NCI-H187 treated with DMSO at 0.1 percent for 48 hours (cell line): ENCODE measurements at places on chromosomes 7 and 10.

- DNase-seq, result no peak
Measured at GRCh38 chr10:51932530-51932929, 233.1 kb upstream of the CSTF2T start.

DNA sequence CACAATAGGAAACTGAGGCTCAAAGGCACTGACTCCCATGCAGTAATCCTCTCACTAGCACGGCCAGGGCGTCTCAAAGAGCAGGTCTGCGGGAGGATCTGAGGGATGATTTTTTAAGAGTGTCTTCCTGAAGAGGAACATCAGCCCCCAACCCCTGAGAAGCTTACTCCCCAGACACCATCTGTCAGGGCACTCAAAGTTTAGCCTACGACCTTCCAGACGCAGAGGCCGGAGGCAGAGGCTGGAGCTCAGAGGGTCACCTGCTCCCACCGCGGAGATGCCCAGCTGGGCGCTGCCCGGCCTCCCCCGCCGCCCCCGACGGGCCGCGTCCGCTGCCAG, 1.7 kb downstream of the ZNF777 start:
- no peak for DNase-seq

DNA sequence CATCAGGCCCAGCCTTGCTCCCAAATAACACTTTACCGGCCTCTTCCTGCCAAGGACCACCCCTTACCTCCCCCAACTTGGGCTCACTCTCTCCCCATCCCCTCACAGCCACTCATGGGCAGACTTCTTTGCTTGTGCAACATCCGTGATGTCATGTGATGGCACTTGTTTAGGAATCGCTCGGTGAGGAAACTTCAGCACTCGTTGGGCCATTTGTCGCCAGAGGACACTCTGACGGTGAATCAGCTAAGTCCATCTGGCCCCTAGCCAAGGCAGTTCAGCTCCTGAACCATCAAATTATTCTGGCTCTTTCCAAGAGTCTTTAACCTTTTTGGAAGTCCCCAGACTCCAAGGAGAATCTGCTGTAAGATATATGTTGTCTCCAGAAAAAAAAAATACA, 19.2 kb downstream of the BTBD16 start:
- DNase-seq, result no peak

DNA sequence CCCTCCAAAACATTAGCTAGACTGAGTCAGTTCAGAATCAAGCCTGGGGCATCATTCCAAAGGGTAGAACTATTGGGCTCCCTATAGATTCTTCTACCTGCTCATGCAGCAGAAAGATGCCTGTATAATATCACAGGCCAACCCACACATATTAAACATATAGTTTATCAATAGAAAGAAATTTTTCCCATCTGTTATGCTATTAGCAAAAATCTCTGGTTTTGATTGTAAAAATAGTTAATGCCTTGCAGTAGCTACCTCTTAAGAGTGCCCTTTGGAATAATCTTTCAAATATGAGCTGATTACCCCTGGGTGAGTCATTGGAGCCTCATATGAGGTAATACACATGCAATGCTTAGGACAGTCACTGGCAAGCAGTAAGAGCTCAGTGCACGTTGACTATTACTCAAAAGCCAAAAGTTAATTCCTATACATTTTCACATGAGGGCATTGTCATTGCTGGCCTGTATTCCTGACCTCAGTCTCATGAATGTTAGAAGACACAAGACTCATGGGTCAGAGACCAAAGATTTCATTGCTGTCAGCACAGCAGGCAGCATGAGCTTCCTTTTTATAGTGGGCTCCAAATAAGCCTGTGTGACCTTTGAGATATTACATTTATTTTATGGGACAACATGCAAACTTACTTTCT, 180.0 kb downstream of the FGFR2 start:
- no peak for DNase-seq

- no peak for DNase-seq
Measured at GRCh38 chr10:1301143-1301542, 245.0 kb downstream of the WDR37 start.

DNA sequence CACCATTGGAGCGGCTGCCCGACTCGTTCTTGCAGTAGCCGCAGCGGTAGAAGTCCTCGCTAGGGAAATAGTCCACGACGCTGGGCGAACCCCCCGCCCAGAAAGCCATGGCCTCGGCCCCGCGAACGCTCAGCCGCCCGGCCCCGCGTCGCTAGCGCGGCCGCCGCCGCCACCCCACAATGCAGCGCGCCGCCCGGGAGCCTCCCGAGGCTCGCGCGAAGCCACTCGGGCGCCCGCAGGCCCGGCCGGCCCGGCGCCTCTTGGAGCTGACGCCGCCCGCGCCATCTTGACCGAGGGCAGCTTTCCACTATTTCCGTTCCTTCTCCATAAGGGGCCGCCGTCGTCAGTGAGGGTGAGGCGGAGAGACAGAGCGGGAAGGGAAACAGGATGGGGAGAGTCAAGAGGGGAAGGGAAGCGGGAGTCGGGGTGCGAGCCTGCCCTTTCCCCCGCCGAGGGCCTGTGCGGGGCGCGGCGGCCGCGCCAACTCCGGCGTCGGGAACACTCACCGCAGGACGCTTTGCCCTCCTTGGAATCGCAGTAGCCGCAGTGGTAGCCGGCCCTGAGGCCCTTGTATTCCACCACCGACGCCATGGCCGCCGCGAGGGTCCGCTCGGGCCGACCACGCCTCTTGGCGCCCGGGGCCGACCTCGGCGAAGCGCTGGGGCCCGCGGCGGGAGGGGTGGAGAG, at the start of gene ATE1:
TSS of gene ATE1 (minus strand) at position 191 of the 687 bp plus-strand sequence. CDS start at position 109, 82 bp downstream.
- DNase-seq, result peak; percentile 32

DNA sequence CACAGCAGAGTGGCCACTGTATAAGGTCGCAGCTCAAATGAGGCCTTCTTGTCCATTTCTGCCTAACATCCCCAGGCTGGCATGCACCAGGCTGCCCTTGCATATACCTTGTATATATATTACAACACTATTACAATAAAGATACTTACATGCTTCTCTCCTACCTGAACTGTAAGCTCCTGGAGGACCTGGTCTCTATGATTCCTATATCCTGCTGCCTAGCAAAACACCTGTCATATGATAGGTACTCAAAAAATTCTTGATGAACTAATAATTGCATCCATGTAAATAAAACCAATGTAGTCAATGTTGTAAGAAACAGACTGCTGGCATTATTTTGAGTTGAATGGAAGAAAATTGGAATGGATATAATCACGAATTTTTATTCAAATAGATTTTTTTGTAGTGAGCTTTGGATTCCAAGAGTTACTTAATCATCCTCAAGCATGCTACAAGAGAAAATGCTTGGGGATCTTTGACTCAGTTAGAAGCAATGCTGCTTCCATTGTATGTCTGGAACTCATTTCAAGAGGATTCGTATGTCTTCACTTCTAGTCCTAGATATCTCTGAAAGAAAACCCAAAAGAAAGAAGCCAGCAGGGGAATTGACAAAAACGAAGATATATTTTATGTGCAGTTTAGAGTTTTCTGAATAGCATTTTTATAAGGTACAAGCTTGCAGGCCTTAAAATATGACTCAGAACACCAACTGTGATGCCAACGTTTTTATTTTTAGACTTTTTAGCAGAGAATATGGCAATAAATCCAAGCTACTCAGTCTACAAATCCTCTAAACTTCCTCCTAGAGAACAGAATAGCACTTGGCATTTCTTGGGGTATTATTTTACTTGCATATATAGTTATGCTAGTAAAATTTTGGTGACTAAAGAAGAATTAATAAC, 53.1 kb downstream of the OSBPL3 start:
- DNase-seq, result no peak

DNA sequence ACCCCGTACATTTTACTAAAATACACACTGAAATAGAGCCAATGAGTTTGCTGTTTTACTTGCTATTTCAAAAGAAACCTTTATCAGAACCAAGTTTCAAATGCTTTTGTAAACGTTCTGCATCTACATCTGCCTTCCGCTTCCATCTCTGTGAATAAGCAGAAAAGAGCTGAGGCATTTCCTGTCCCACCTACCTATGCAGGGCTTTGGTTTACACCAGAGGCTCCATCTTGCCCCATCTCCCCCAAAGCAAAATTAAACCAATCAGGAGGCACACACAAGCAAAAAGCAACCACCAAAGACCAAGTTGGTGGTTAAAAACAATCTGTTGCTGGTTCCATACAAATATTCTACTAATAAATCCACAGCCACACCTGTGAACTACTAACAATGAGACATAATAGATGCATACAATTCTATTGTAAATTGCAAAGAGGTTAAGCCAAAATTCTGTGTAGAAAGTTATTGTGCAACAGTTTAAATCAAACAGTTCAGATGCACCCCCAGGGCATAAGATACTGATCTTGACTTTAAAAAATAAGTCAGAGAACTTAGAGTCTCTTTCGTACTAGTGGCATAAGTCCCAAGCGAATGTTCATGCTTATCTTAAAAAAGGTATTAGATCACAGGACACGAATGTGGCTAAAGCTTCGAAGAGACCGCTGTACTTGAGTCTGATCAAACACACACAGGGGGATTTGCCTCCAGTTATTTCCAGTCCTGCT, 83.9 kb downstream of the FGFR2 start:
- no peak for DNase-seq

- no peak for DNase-seq
Measured at GRCh38 chr10:13439313-13440184, 89.3 kb downstream of the BEND7 start.

GRCh38 chr7:13240349-13240748, 552.9 kb downstream of the ARL4A start:
- no peak for DNase-seq

GRCh38 chr7:30164567-30164966, 29.8 kb downstream of the MTURN start:
- DNase-seq, result no peak

- DNase-seq, result no peak
Measured at GRCh38 chr7:47681249-47681810, 99.4 kb upstream of the TNS3 start.

GRCh38 chr7:50676740-50677637, 105.7 kb downstream of the GRB10 start:
- DNase-seq, result no peak

DNA sequence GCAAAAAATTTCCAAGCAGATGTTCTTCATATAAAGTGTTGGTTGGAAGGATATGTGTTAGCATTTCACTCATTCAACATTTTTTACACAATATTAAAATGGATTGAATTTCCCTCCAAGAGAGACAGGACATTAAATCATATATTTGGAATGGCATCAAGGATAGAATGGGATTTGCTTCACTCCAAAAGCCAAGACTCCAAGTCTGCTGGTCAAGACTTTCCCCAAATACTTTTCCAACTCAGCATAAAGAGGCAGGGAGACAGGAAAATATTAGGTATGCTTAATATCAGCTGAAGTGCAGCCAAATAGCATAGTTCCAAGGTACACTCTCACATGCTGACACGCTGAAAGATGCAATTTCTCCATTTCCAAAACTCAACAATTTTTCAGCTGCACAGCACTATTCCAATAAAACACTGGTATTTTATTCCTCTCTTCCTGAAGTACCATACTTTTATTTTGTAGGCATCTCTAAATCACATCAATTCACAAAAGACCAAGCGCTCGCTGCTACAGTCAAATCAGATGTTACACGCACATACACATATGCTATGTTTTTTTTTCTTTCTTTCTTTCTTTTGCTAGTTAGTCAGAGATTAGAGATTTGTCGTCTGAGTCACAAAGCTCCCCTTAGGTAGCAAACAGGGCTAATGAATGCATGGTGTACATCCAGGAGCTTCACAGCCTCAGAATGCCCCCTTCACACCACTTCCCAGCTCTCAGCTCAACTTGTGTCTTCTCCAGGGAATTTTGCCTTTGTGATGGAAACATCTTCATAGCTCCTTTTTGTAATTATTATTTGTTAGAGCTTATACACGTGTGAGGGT, 1033.8 kb upstream of the AUTS2 start:
- no peak for DNase-seq

DNA sequence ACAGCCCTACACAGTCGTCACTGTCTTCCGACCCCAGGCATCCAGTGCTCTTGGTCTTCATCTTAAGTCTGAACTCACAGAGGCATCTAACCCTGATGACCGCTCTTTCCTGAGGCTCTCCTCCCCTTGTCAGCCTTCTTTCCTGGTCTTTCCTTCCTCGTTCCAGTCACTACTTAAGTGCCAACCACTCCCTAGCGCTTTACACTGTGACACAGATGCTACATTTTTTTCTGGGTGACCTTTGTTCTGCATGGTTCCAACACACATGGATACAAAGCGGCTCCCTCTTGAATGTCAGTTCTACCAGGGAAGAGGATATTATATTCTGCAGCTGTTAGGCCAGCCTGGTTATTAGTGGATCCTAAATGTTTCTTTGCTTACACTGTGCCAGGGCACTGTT, 12.7 kb downstream of the YWHAG start:
- DNase-seq, result no peak

DNA sequence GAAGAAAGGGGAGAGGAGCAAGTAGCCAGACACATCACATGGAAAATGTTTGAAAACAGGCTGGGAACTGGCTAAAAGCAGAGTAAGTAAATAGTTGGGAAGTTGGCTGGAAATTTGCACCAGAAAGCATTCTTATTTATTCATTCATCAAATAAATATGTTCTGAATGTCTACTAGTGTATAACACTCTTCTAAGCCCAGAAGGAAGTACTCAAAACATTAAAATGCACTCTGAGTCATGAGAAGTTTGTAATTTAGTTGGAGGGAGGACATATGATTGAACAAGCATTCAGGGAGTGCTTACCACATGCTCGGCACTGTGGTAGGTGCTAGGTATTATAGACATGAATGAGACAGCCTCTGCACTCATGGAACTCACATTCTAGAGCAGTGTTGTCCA, 37.0 kb upstream of the CNNM1 start:
- DNase-seq, result no peak

GRCh38 chr10:1726861-1727260, 10.5 kb downstream of the ADARB2 start:
- DNase-seq, result no peak

GRCh38 chr10:93364966-93365365, 117.2 kb downstream of the MYOF start:
- no peak for DNase-seq

GRCh38 chr7:45259966-45260646, 102.5 kb downstream of the RAMP3 start:
- DNase-seq, result no peak

DNA sequence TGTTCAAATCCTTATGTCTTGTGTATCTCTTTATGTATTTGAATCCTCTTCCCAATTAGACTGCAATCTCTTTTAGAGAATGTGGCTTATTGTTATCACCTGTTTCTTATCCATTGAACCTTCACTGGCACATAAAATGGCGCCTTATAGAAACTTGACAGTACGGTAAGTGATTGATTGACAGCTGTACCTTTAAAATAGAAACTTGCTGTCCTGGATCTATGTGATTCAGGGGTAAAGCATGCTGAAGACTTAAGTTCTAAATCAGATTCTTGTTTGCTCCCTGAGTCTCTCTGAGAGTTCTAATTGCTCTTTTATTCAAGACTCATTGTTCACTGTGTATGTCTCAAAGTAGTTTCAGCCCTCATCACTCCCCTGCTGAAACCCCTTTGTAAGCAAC, 91.3 kb downstream of the CACNB2 start:
- no peak for DNase-seq

GRCh38 chr7:1883834-1884582, 213.9 kb downstream of the ELFN1 start:
- no peak for DNase-seq

GRCh38 chr10:51649064-51649463, 50.3 kb downstream of the CSTF2T start:
- no peak for DNase-seq

GRCh38 chr10:6603142-6604125, 23.4 kb upstream of the PRKCQ start:
- DNase-seq, result no peak
